HT1080 (cell line): ENCODE measurements at places on chromosomes 3 and 15.

- no peak for DNase-seq
These were observed 44.6 kb downstream of the SH3BP5 start for GRCh38 chr3:15287565-15288330.

- DNase-seq: no peak
These were observed 250.3 kb upstream of the RASGRP1 start for GRCh38 chr15:38814891-38815290.

GRCh38 chr3:153337369-153337768, 175.3 kb downstream of the RAP2B start:
- DNase-seq: no peak

DNA sequence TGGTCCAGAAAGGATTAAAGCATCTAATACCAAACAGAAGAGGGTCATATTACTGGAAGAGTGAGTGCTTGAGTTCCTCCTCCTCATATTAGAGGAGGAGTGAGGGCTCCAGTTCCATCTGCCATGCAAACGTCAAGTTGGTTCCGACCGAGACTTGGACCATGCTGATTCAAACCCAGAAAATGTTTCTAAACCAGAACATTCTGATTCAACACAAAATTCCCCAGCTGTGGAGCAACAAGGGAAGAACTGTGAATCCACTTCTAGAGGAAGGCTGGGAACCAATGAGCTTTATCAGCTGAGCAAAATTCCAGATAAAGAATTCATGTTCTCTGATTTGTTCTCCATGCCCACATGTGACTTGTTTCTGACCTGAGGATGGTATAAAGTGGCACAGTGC, 135.6 kb upstream of the WNT5A start:
- no peak for DNase-seq

DNA sequence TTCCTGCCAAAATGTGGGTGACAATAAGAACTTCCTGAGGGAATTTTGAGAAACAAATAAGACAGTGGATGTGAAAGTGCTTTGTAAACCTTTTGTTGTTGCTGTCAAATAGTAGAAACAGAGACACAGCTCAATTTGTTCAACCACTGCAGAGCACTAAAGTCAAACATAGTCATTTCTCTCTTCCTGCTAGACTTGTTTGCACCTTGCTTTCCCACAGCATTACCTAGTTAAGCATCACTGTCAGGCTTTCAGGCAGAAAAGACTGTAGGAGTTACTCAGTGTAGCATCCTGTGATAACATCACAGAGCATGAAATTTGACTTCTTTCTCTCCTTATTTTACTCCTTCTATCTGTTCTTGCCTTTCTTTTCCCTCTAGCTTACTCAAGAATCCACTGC, 27.1 kb downstream of the SLC12A1 start:
- no peak for DNase-seq

DNA sequence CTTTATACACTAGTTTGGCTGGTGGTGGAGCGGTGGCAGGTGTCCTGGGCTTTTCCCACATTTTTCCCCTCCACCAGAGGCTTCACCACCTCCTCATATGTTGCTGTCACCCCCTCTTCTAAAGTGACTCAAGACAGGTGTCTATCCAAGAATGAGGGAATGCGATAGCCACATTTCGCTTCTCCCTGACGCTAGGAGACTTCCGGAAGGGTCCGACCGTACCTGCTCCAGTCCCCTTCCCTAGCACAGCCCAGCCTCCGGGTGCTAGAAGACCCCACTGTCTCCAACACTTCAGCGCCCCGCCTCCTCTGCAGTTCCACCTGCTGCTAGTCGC, 496 bp downstream of the SCAMP2 start:
- no peak for DNase-seq

- DNase-seq: no peak
These were observed 25.4 kb upstream of the MBNL1 start for GRCh38 chr3:152243301-152243711.

DNA sequence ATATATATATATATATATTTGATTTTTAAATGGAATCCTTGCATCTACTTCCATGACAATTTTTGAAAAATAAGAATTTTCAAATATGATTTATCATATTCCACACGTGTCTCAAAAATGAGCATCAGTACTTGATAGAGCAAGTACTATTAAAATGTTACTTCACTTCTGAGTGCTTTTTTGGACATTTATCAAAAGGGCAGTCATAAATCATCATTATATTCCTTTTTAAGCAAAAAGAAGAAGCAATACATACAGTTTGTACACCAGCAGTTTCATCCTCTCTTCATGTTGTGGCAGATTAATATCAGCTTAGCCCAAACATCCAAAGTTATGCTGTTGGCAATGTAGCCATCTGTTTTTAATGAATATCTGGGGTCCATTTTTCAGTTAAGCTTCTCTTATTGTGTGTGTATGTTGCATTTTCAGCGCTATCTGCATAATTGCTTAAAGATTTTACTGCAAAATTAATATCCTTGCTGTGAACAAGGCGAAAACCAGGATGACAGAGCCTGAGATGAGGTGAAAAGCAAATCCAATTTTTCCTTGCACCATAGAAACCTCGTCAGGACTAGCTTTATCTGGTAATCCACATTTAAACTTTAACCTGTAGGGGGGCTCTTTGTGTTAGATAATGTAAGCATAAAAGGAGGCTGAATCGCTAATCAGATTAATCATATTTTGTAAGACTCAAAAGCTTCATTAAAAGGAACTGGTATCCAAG, 604.9 kb upstream of the AGTR1 start:
- DNase-seq: no peak

DNA sequence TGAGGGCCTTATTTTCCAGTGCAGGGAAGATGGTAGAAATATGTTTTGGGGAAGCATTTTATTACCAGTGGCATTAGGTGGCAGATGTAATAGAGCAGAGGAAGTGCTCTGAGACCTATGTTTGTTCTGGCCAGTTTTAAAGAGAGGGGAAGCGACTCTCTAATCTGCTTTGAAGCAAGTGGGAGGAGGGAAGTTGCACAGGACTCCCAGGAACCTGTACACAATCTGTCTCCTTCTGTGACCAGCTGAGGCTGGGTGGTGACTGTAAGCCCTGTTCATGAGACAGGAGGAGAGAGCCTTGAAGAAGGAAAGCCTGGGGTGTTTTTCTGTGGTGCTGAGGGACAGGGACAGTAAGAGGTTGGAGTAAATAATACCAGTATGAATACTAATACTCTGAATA, 60.5 kb downstream of the LPP start:
- no peak for DNase-seq

DNA sequence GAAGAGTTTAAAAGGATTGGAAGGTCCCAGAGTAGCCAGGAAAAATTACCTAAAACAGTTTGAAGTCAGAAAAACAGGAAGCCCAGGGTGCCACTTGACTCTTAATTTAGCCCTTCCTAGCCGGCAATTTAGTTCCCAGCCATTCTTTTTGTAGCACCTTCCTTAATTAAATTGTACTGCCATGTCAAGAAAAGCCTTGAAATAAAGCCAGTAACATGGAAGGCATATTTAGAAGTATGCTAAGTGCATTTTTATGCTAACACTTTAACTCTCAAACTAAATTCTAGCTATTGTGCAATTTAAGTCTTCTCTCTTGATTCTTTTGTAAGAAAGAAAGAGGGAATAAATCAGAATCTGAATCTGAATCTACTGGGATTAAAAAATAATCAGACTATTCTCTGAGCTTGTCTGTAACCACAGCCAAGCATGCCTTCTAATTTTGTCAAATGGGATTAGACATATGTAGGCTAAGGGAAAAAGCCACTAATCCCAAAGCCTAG, 43.2 kb downstream of the MAP3K13 start:
- no peak for DNase-seq

GRCh38 chr15:62071711-62072308, 5.0 kb downstream of the C2CD4A start:
- DNase-seq: no peak

- no peak for DNase-seq
These were observed 12.4 kb upstream of the TTBK2 start for GRCh38 chr15:42932833-42933515.

- peak; percentile 27 for DNase-seq
These were observed 315.0 kb downstream of the OCA2 start for GRCh38 chr15:27784107-27784506.

- DNase-seq: no peak
These were observed 53.7 kb upstream of the GYG1 start for GRCh38 chr3:148937467-148938255.

DNA sequence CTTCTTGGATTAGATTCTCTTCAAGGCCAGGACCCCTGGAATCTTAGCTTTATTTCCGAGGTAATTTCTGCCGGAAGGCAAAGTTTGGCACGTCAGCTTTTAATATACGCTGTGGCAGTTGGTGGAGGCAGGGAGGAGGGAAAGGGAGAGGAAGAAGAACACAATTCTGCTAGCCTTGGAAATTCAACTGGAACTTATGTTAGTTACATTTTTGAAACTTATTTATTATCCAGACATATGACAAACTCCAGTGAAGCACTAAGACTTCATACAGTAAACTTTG, 100.1 kb upstream of the TSC22D2 start:
- no peak for DNase-seq

DNA sequence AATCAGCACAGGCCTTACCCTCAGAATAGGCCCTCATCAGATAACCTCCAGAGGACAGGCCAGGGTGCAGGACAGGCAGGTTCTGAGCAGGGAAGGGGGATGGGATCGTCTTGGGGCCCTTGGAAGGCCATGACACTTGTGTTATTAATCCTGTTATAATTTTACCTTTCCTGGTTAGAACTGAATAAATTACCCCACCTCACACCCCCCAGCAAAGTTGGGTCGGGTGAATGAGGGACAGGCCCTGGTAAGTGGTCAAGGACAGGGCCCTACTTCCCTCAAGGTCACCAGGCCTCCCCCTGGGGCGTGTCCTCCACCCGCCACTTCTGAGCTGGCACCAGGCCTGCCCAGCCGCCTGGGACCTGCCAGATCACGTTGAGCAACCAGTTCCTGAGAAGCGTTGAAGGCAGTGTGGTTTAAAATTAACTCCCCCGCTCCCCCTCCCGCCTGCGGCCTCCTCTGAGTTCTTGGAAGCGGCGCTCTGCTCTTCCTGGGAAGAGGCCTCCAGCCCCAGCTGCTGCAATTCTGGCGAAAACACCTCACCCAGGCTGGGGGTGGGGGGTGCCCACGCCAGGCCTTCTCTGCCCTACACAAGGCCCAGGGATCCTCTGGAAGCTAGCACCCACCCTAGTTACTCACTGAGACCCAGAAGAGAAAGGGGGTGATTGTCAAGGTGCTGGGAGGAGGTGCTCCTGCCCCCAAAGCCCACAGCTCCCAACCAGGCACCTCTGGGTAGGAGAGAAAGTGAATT, 10.6 kb downstream of the CISH start:
- DNase-seq: peak; percentile 93
